ENCODE measurements at places on chromosomes 4 and X.

GRCh38 chr4:147480891-147481576 lies at the start of gene EDNRA:
EDNRA (plus strand) TSS chr4:147481097; CDS start chr4:147485682, 4,585 bp downstream.
- no peak for DNase-seq

DNA sequence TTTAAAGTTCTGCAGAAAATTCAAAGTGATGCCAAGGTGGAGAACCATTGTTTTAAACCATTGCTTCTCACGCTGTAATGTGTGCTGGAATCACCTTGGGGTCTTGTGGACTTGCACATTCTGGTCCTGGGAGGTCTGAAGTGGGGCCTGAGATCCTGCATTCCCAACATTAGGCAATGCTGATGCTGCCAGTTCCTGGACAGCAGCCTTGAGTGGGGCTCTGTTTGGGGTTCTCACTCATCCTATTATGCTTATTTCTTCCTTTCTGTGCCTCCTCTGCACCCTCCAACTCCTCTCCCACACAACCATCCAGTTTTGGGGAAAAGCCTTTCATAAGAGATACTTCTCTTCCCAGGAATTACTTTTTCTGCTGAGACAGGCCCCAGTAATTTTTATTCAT lies 44.2 kb upstream of the RASSF6 start:
- DNase-seq = no peak

- DNase-seq = no peak
Measured at GRCh38 chr4:176498617-176499256, 179.0 kb downstream of the SPCS3 start.

DNA sequence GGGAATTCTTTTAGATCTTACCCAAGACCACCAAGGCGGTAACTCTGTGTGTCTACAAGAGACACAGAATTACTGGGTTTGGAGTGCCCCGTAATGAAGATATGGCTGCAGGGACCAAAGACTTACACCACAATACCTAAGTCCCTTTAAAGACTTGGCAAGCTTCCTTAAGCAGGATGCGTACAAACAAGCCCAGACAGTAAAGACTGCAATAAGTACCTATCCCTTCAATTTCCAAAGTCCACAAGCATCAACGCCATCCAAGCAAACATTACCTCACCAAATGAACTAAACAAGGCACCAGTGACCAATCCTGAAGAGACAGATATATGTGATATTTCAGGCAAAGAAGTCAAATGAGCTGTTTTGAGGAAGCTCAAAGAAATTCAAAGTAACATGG lies 42.3 kb upstream of the RNF128 start:
- DNase-seq = no peak
